Stimulated activated CD4-positive, alpha-beta T cell treated with anti-CD3 and anti-CD28 coated beads, Interleukin-4, amount 100 ng/mL, for 4 hours (primary cell): ENCODE measurements at places on chromosomes 7 and 10.

DNA sequence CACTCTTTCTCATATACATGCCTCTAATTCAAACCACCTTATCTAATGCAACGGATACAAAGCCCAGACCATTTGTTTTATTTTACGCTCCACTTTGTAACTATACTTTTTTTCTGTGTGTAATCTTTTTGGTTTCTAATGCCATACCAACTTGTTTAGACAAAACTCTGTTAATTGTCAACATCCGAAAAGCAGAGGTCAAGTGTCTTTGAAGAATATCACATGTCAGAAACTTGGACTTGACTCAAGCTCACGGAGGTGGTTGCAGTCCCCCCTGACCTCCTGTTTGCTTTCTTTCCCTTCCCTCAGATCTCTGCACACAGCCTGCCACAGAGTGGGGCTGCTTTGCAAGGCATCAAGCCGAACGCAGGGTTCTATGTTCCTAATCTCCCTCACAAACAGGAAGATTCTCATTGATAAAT is 698.9 kb downstream of the PARD3 start:
- DNase-seq: no peak

- DNase-seq: no peak
Measured at GRCh38 chr7:150367677-150368095, 936 bp upstream of the REPIN1 start.

DNA sequence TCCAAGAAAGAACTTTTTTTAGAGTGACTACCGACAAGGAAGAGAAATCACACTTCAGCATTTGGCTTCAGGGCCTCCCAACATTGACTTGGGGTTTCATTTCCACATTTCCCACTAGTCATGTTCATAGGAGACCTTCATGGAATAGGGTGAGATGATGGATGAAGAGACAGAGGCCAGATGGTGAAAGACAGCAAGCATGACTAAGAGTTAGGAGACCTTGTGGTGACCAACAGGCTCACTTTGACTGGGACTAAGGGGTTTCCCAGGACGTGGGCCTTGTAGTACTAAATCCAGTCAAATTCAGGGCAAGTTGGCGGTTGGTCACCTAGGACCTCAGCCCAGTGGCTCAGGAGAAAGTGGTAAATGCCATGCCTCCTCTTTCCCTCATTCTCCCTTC is 3.0 kb upstream of the GIMAP5 start:
- no peak for DNase-seq

DNA sequence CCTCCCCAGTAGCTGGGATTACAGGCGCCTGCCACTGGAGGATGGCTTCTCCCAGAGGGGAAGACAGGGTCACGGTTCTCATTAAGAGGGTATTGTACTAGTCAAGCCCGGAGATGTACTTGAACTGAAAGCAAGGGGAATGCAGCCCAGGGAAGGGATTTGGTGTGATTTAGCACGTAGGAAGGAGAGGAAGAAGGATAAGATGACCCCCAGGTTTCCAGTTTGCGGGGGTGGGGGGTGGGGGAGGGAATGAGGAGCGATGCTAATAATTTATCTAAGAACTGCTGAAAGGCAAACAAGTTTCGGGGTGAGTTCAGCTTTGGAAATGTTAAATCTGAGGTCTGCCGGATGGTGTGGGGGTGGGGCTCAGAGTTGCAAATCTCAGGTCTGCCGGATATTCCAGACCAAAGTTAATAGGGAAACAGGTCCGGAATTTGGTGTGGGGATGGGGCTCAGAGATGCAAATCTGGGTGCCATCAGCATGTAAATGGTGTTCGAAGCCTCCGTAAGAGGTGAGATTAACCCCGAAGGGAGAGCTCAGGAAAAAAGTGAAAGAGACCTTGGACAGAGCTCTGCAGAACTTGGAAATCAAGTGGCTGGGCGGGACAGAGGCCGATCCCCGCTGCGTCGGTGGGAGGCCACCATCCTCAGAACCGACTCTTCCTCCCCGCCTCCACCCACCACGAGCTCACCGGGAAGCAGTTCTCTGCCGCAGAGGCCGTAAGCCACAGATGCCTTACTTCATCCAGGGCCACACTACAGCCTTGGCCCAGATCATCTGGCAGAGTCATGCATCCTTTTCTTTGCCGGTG is 1.6 kb upstream of the SEPHS1 start:
- peak; percentile 12 for DNase-seq

- DNase-seq: no peak
Measured at GRCh38 chr10:3139216-3139910, 33.2 kb downstream of the PITRM1 start.

GRCh38 chr10:117071286-117072050 is 66.5 kb upstream of the SHTN1 start:
- no peak for DNase-seq

DNA sequence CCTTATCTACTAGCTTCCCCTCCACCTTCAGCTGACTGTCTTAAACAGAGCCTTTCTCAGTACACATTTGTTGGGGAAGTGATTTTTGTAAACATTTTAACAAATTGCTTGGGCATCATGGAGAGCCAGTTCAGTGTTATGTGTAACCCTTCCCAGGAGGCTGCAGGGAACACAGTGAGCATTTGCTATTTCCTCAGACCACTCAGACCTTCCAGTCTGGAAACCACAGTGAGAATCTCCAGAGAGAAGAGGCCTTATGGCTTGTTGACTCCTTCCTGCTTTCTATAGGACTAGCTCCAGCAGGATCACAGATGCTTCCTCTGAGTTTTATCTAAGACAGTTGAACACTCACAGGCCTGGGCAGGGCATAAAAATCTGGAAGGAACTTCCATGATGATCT is 409.8 kb upstream of the NPVF start:
- DNase-seq: no peak

DNA sequence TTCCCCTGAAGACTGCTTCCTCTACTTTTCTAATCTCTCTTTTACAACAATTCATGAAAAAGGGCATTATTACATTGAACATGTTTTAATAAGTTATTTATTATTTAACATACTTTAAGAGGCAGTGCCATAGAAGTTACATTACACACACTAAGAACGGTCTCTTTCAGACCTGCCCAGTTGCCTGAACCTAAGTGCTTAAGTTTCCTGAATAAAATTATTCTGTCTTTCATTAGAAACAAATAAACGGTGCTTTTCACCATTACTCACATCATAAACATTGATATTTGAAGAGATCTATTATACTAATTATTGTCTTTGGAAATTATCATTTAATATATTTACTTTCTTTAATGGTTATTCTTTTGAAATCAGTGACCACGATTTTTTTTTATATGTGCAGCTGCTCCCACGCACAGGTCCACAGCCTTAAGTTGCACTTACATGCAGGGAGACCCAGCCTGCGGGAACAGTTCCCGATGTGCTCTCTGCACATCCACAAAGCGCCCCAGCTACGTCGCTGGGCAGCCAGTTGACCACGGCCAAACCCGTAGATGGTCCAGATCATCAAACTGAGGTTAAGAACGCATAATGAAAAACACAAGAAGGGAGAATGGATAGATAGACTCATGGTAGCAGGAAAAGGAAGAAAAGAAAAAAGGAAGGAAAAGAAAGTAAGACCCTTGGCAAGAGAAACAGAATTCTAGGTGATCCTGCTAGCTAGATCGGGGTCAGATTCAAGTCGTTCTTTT is 437.0 kb upstream of the MGMT start:
- DNase-seq: no peak

DNA sequence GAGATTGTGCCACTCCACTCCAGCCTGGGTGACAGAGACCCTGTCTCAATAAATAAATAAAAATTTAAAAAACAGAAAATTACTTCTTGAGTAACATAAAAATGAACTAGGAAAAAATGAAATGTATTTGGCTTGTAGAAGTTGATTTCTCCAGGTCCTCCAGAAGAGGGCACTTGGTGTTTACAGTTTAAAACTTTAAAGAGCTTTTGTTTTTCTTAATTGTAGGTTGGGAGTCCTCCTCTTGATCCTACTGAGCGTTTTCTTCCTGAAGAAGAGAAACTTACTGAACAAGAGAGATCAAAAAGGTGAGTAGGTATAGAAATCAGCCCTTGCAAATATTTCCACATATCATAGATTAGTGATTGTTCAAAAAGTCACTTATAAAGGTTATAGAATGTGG is 16.2 kb downstream of the KIFBP start:
- DNase-seq: no peak
